ENCODE measurements at places on chromosomes 5 and 9. TPM values are rescaled to one million over a fixed set of nuclear protein-coding genes. Genes with fewer than 3 reads are reported as not detected.

DNA sequence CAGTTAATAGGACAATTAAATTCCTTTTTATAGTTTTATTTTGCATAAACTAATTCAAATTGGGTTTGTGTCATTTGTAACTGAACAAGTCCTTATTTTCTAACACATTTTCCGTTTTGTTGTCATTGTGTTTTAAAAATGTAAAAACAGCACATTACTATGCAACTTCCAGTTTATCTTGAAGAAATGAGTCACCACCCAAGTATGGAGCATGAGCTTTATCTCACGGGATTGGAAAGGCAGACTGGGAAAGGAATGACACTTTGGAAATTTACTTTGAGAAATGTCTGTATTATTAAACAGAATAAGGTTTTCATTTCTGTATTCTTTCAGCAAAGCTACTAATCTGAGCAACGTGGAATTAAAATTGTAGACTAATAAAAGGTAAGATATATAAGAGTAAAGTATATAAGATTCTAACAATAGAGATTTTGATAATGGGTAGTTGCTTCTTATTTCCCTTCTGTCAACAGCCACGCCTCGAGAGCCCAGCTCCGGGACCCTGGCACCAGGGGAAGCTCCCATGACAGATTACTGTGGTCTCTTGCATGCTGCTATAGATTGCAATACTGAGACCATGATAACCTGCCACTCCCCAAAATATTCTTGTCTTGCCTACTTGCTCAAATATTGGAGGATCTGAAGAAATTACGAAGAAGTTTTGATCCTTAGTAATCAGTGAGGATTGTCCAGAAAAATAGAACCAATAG, 433.1 kb downstream of the CHSY3 start:
- no peak for DNase-seq

- DNase-seq, result no peak
Observed at GRCh38 chr9:75181750-75182149, 93.4 kb downstream of the OSTF1 start.

DNA sequence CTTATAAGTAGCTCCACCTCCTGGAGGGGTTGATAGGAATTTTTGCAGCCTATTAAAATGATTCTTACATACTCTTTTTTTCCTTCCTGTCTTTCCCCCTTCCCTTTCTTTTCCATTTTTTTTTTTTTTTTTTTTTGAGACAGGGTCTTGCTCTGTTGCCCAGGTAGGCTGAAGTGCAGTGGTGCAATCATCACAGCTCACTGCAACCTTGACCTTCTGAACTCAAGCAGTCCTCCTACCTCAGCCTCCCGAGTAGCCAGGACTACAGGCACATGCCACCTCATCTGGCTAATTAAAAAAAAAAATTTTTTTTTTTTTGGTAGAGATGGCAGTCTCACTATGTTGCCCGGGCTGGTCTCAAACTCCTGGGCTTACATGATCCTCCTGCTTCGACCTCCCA, 4.3 kb upstream of the TBC1D2 start:
- no peak for DNase-seq

DNA sequence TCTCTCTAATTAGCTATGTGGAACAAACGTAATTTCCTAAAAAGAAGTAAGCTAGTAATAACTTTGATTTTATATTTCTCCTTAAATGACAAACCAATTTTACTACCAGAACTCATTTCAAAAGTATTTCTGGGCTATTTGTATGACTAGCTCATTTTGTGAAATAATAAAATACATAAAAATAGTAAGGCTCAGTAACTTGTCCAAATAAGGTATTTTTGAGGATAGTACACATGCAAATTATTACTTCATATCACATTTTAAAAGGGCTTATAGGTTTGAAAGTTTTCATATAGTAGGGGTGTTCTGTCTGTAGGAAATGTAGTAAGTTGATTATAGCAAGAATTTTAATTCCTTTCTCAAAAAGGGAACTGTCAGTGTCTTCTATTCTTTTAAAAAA, 26.5 kb downstream of the C9orf85 start:
- no peak for DNase-seq

- no peak for DNase-seq
Observed at GRCh38 chr9:5073701-5074100, 88.6 kb downstream of the JAK2 start.

GRCh38 chr5:138905541-138905940, 30.4 kb upstream of the LRRTM2 start:
- no peak for DNase-seq

DNA sequence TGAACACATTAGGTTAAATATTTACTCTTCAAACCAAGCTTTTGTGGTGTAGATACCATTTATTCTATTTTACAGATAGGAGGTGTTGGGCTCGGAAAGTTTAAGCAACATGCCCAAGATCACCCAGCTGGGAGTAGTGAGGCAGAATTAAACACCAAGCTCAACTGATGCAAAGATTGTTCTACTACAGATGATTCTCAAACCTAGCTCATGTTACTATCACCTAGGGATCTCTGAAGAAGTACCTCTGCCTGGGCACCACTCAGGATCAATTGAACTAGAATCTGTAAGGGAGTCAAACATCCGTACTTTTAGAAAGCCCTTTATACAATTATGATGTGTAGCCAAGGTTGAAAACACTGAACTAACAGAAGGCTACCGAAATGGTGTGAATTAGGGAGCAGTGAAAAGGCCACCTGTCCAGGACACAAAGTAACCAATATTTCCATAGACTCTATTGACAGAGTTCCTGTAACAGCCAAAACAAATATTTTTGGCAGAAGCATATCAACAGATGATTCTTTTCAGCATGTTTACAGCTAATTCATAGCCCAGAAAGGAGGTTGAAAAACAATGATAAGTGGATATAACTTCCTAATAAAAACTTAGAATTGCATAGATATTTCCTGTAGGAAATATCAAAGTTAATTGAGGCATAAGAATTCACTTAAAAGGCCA, 158.5 kb upstream of the PTGER4 start:
- DNase-seq, result no peak

GRCh38 chr5:43215073-43215631, 23.1 kb downstream of the NIM1K start:
- DNase-seq, result no peak

DNA sequence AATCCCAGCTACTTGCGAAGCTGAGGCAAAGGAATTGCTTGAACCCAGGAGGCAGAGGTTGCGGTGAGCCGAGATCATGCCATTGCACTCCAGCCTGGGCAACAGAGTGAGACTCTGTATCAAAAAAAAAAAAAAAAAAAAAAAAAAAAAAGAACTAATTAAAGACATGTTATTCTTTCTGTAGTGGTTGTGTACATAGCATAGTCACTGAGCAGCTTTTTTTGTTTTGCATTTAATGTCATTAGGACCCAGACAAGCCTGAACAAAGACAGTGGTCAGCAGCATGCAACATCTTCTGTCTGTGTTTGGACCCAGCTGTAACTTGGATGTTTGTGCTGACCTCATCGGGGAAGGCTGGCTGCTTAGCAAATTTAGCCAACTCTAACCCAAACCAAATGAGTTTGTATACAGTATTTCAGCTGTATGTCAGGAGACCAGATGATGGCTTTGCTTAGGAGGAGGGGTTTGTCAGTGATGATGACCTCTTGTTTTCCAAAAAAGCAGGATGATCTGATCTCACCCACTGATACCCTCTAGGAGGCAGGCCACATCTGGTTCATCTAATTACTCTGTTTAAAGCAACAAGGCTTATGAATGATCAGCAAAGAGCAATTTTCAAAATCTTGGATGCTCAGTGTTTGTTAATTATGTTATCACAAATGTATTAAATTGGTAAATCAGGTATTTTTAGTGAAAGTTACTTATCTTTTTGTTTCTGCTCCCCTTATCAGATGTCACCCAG, 39.5 kb downstream of the SNCAIP start:
- no peak for DNase-seq

DNA sequence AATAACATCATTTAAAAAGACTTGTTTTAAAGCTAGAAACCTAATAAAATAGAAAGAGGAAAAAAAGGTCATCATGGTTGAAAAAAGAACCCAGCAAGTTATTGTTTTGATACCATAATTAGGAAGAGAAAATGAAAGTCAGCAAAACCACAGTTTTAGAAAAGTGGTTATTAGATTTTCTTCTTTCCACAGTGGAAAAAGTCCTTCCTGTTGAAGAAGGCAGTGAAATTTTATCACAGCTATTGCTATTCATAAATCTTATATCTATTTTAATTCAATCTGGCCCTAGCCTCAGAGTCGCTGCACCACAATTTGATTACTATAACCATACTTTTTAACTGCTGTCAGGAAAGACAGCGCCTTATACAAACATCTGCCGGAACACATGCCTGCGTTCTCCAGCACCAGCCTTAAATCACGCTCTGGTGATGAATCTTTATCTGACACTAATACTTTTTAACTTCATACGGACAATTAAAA, 60.3 kb downstream of the MAPKAP1 start:
- no peak for DNase-seq

DNA sequence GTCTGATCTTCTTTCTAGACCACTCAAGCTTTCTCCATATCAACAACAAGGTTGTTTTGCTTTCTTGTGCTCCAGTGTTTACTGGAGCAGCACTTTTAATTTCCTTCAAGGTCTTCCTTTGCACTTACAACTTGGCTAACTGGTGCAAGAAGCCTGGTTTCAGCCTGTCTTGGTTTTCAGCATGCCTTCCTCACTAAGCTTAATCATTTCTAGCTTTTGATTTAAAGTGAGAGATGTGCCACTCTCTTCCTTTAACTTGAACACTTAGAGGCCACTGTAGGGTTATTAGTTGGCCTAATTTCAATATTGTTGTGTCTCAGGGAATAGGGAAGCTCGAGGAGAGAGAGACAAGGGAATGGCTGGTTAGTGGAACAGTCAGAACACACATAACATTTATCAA, 13.4 kb downstream of the AK3 start:
- no peak for DNase-seq

DNA sequence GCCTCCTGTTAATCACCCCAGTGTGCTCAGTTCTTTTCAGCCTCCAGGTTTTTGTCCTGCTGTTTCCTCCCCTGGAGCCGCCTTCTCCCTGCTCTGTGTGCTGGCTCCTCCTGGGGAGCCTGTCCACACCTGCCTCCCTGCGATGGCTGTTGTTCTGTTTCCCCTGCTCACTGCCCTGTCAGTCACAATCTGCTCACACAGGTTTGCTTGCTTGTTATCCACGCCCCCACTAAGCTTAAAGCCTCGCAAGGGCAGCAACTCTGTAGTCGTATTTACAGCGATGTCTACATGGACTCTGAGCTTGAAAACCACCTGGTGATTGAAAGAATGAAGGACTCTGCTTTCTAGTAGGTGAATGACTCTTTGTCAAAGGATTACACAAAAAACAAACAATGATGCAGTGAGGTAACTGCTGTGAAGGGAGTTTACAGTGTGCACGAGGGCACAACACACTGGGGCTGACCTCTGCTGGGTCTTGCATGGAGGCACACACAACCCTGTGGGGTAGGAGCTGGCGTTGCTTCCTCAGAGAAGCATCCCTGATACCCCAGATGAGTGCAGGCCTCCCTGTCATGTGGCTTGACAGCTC, 39.6 kb upstream of the TEX48 start:
- no peak for DNase-seq

CCDC171 gene
- total RNA-seq, result 15.0 TPM

TRIP13 gene
- total RNA-seq, result 1.1 TPM

TLX3 gene
- total RNA-seq, result not detected

RORB gene
- 54.7 TPM for total RNA-seq

GABRA1 gene
- total RNA-seq, result 198 TPM

GNAQ gene
- 167 TPM for total RNA-seq

SPATA31A5 gene
- total RNA-seq, result not detected

ERGIC1 gene
- total RNA-seq, result 66.8 TPM

COX7C gene
- total RNA-seq, result 469 TPM

All from dorsolateral prefrontal cortex (tissue), 122 donors.